WTC11 (cell line): ENCODE measurements at places on chromosomes 2 and 18. TPM values are rescaled to one million over a fixed set of nuclear protein-coding genes. Genes with fewer than 3 reads are reported as not detected.

Gene SLC19A3
- 6.4 to 7.5 TPM (median 6.5 TPM) in 3 replicates for total RNA-seq

Gene ABCG8
- 0.23 to 0.25 TPM in 2 of 3 replicates, not detected in the other for total RNA-seq

Gene NEU2
- not detected in 3 replicates for total RNA-seq

GRCh38 chr2:201707753-201708152 lies 9.3 kb upstream of the MPP4 start:
- peaks cover 39% of the 10 kb centered on the region for H3K36me3 ChIP-seq
- no peaks in the 10 kb centered on the region for H3K4me1 ChIP-seq
- H3K27me3 ChIP-seq, result no peaks in the 10 kb centered on the region
- no peak for DNase-seq
- no peak overlapping the region for H3K27ac ChIP-seq

DNA sequence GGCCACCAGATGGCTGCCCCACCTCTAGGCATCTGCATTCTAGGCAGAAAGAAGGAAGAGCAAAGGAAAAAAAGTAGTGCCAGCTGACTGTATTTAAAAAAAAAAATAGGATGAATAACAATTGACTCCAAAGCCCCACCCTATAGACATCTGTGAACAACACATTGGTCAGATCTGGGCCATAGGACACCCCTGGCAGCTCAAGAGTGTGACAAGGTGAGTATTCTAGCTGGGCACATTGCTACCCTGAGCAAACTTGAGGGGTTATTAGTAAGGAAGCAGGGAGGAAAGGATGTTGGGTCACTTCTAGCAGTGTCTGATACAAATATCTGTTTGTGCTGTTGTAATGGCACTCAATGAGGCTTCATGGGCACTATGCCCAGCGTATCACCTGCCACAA lies 58.6 kb upstream of the NPAS2 start:
- H3K4me1 ChIP-seq, result no peaks in the 10 kb centered on the region
- H3K4me3 ChIP-seq, result no peak overlapping the region
- no peak for DNase-seq
- no peaks in the 10 kb centered on the region for H3K27me3 ChIP-seq

GRCh38 chr2:127614246-127614645 lies 31.7 kb upstream of the GPR17 start:
- no peaks in the 10 kb centered on the region for H3K4me1 ChIP-seq
- DNase-seq, result no peak
- H3K27me3 ChIP-seq, result no peaks in the 10 kb centered on the region
- no peak overlapping the region for H3K4me3 ChIP-seq
- H3K36me3 ChIP-seq, result peaks cover 4% of the 10 kb centered on the region; the same call in 1 of the 2 replicates

GRCh38 chr2:84314250-84314649 lies 144.8 kb downstream of the SUCLG1 start:
- H3K36me3 ChIP-seq, result no peaks in the 10 kb centered on the region
- no peaks in the 10 kb centered on the region for H3K27me3 ChIP-seq
- H3K4me3 ChIP-seq, result no peak overlapping the region
- DNase-seq, result no peak
- peaks cover 35% of the 10 kb centered on the region for H3K4me1 ChIP-seq

DNA sequence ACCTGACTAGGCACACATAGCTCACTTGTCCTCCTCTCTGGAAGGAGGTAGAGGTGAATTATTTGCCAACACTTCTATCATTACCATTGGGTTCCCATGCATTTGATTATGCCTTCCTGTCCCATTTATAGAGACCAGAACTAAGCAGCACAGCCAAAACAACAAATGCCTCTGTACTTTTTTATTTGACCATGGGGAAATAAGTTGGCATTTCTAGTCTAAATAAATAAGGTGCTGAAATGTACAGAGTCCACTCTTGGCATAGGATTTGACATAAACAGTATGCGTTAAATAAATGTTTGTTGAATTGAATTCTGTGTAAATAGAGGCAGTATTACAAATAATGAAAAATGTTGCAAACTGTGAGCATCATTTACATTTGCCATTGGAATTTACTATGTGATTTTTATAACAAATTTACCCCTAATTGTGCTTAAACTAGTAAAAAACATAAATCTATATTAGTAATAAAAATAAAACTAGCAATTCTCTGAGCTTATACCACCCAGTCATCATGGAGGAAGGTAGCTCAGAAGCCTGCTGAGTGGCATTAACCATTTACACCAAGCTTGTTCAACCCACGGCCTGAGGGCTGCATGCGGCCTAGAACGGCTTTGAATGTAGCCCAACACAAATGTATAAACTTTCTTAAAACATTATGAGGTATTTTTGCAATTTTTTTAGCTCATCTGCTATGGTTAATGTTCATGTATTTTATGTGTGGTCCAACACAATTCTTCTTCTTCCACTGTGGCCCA lies 367.8 kb downstream of the FIGN start:
- DNase-seq, result no peak
- H3K27me3 ChIP-seq, result no peaks in the 10 kb centered on the region
- H3K27ac ChIP-seq, result no peak overlapping the region
- H3K36me3 ChIP-seq, result no peaks in the 10 kb centered on the region
- H3K4me1 ChIP-seq, result no peaks in the 10 kb centered on the region
- H3K4me3 ChIP-seq, result no peak overlapping the region

DNA sequence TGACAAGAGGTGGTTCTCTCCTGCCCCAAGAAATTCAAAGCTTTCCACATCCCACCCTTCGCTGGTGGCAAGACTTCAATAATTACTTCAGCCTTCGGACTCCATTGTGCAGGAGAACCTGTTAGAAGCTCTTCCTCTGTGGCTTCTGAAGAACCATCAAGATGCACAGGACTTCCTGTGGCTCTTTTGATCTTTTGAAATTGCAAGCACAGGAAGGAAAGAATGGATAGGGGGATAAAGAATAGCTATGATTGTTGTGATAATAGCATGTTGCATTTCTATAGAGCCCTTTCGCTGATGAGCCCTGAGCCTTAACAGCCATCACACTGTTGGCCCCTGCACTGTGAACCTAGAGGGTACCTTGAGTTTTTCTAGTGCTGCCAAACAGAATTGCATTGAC lies 7.4 kb downstream of the EPAS1 start:
- H3K27me3 ChIP-seq, result peaks cover 42% of the 10 kb centered on the region
- peaks cover 61% of the 10 kb centered on the region for H3K4me1 ChIP-seq
- H3K27ac ChIP-seq, result no peak overlapping the region
- peaks cover 10% of the 10 kb centered on the region for H3K36me3 ChIP-seq

GRCh38 chr2:124151691-124152090 lies 126.6 kb downstream of the CNTNAP5 start:
- H3K4me3 ChIP-seq, result no peak overlapping the region
- H3K27ac ChIP-seq, result no peak overlapping the region
- peaks cover 3% of the 10 kb centered on the region; the same call in 1 of the 2 replicates for H3K4me1 ChIP-seq
- peaks cover 11% of the 10 kb centered on the region for H3K27me3 ChIP-seq

DNA sequence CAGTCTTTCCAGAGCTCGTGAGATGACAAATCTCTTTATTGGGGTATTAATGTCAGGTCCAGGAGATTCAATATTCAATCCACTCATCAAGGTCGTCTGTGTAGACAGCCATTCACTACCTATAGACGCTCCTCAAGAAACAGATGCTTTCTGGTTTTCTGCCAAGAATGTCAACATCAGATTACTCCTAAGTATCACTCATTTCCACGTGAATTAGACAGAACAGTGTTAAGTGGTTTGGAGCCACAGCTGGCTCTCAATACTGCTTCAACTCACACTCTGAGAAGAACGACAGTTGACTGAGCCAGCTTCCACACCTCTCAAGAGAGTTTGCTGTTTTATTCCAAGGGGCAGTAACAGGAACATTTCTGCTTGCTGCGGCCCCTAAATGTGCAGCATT lies 113.5 kb upstream of the NEDD4L start:
- no peak overlapping the region for H3K4me3 ChIP-seq
- H3K36me3 ChIP-seq, result no peaks in the 10 kb centered on the region
- DNase-seq, result no peak
- H3K27ac ChIP-seq, result no peak overlapping the region

- DNase-seq, result no peak
- H3K27ac ChIP-seq, result no peak overlapping the region
- peaks cover 23% of the 10 kb centered on the region for H3K4me1 ChIP-seq
- H3K4me3 ChIP-seq, result no peak overlapping the region
- no peaks in the 10 kb centered on the region; the same call in 1 of the 2 replicates for H3K27me3 ChIP-seq
- H3K36me3 ChIP-seq, result no peaks in the 10 kb centered on the region
These were observed 193.2 kb downstream of the NDUFA10 start for GRCh38 chr2:239831861-239832489.

DNA sequence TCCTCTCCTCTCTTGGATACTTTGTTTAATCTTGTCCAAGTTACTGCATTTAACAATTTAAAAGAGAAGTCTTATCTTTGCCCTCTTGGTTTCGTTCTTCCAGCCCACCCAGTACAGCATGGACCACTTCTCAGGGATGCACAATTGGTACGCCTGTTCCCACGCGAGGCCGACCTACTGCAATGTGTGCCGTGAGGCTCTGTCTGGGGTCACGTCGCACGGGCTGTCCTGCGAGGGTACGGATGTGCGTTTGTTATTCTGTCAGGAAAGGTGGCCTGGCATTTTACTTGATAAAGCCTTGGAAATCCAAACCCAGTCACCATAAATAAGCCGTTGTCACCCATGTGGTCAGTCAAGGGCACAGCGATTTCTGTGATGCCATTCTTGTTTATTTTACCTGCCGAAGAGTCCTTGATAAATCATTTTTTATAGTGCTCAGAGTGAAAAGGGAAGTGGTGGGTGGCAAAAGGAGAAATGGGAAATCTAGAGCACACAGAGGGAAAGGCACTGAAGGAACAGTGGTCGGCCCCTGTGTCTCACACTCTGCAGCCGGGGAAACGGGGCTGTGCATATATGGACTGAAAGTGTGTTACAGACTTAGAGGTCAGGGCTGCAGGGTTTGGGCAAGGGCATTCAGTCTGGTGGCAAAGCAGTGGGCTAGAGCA lies 80.5 kb downstream of the DGKD start:
- H3K27me3 ChIP-seq, result no peaks in the 10 kb centered on the region
- H3K4me3 ChIP-seq, result no peak overlapping the region
- DNase-seq, result no peak
- H3K36me3 ChIP-seq, result peaks cover 3% of the 10 kb centered on the region; the same call in 1 of the 2 replicates
- no peak overlapping the region; the same call in 1 of the 2 replicates for H3K27ac ChIP-seq

DNA sequence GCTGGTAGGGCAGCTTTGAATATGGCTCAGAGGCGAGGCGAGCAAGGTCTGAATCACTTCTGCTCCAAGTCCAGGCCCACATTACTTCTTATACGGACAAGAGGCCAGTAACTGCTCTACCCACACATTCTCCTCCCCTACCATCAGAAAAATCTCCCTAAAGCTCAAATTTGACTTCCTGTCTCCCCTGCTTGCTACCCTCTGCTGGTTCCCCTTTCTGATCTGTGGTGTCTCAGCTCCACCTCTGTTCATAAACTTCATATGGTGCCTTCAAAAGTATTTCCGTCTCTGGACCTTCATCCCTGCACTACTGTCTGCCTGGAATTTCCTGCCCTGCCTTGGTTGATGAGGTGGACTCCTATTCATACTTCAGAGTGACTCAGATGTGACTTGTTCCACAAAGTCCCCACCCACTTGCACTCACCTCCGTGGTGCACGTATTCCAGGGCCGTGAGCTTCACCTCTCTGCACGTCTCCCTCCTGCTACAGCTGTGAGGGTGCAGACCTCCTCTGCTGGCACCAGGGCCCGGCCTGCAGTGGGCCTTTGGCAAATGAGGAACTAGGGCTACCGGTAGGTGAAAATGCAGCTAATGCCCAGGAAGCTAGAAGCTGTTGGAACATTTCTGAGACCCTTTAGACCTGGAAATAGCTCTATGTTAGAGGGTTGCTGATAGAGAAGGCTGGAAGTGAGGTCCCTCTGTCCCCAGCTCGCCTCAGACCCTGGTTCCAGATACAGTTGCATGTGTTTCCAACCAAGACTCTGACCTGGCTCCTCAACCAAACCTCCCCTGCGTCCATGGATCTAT lies 24.6 kb upstream of the KCMF1 start:
- DNase-seq, result no peak
- no peaks in the 10 kb centered on the region for H3K36me3 ChIP-seq
- no peak overlapping the region for H3K27ac ChIP-seq
- H3K27me3 ChIP-seq, result no peaks in the 10 kb centered on the region; the same call in none of the 2 replicates
- peaks cover 12% of the 10 kb centered on the region for H3K4me1 ChIP-seq
